Activated CD4-positive, alpha-beta T cell treated with anti-CD3 and anti-CD28 coated beads, Interleukin-2, amount 50 U/mL, for 48 hours (primary cell): ENCODE measurements at places on chromosomes 6 and 20.

DNA sequence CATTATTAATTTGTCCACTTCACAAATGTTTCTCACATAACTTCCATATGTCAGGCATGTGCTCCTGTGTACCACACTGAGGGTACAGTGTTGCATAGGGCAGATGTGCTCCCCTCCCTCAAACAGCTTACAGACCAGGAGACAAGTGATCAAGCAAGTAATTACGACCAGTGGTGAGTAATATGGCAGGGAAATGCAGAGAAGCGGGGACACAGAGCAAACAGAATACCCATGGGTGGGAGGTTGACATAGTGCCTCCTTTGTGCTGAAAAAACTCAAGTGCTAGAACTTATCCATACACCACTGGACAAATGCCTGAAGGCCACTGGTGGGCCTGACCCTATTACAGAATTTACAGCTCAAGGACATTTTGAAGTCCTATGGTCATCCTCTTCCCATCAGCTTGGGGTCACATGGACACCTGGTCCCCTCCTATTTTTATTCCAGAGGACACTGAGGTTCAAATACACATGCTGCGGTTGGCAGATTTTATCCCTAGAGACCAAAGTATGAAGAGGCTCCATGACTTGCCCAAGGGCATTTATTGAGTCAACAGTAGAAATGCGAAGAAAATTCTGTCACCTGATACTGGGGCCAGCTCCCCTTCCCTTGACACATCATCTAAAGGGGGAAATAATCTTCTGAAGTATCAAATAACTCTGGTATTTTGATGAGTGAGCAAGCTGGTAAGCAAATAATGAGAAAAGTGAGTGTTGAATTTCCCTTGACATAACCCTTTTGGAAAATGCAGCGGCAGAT is 116.6 kb downstream of the QRSL1 start:
- DNase-seq = no peak

DNA sequence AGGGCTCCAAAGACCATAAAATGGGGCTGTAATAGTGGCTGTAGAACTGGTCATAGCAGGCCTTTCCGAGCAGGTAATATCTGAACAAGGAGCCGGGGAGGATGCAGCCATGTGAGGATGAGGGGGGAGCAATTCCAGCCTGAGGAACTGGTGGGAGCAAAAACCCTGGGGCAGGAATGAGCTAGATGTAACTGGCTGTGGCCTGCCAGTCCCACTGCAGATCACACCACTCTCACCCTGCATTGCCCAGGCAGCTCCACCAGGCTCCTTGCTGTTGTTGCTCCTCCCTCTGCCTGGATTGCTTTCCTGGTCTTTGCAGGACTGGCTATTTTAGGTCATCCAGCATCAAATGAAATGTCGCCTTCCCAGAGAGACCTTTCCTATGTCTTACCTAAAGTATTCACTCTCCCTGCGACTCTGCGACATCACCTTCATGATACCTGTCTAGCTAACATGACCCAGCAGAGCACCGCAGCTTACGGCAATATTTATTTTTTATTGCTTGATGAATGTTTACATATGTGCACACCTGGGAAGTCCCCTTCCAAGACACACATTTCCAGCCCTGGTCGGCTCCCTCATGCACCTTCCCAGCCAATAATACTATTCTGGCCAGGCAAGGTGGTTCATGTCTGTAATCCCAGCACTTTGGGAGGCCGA is 2.4 kb upstream of the ZFP64 start:
- DNase-seq = no peak

- no peak for DNase-seq
Measured at GRCh38 chr6:145096846-145097245, 638.5 kb downstream of the EPM2A start.

- DNase-seq = no peak
Measured at GRCh38 chr6:133441491-133441890, 200.3 kb downstream of the EYA4 start.

GRCh38 chr20:1184260-1184637 is 532 bp downstream of the TMEM74B start:
- DNase-seq = no peak

DNA sequence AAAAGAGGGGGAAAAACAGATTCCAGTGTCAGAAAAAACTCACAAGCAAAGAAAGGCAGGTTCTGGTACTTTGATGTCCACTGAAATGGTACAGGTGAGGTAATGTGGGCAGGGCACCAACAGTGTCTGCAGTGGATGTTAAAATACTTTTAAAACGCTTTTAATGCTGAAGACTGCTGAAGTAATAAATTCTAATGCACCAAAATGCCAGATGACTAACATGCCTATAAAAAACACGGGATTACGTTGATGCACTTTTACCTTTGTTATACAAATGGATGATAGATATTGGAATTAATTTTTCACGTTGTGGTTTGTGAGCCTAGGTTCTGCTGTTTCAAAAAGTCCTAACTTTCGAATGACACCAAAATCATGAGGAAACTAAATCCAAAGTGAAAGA is 83.3 kb downstream of the TINAG start:
- no peak for DNase-seq

GRCh38 chr6:100469101-100469859 is 4.6 kb upstream of the SIM1 start:
- DNase-seq = no peak

DNA sequence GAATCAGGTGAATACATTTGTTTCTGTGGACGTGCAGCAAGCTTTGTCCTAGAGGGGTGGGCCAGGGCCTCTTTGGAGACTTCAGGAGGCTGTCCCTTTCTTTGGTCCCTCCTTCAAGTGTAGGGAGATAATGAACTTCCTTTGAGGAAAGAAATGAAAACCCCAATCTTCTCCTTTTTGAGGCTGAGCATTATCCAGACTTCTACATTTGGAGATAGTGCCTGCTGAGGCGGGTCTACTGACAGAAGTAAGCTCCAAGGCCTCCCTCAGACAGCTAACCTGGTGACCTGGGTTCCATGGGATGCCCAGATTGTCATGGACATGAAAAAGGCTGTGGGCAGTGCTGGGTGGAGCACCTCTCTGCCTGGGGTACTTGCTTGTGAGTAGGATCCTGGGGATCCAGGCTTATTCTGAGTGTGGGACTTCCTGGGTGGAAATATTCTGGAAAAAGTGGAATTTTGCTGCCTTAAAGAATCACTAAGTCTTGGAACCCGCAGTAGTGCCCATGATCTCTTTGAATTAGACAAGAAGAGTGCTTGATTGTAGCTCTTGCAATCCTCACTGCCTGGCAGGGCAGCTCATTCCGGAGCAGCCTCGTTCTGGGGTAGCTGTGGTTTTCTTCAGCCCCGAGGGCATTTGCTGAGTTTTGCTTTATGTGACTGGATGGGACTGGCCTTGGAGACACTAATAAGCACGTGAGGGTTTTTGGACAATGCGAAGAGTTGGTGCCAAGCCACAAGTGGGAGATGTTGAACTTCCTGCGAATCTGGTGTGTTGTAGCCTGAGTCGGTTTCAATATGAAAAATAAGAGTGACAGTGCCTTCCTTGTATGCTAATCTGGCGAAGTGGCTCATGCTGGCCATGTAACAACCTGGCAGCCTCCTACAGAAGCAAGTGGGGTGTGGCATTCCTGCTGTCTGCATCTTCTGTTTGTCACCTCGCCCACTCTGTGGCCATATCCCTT is 28.1 kb downstream of the SNRNP48 start:
- peak; percentile 10 for DNase-seq

DNA sequence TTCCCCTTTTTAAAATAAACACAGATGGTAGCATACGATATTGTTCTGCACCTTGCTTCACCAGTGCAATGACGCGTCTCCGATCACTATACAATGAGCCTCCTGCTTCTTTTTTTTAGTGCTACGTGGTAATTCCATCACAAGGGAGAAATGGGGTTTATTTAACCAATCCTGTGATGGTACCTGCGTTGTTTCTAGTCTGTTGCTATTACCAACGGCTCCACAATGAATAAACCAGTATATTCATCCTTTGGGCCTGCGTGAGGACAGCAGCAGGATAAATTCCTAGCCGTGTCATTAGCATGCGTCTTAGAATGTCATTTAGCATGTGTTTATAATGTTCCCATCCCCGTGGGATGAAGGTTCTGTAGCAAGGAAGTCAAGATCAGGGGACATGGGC is 42.9 kb downstream of the GNAS-AS1 start:
- no peak for DNase-seq
